EL (cell line): ENCODE measurements at places on chromosomes 5 and 9.

GRCh38 chr5:53879708-53880323, 319.4 kb downstream of the NDUFS4 start:
- no peak for DNase-seq

- no peak for DNase-seq
Measured at GRCh38 chr5:80417973-80418372, 10.1 kb downstream of the ZFYVE16 start.

DNA sequence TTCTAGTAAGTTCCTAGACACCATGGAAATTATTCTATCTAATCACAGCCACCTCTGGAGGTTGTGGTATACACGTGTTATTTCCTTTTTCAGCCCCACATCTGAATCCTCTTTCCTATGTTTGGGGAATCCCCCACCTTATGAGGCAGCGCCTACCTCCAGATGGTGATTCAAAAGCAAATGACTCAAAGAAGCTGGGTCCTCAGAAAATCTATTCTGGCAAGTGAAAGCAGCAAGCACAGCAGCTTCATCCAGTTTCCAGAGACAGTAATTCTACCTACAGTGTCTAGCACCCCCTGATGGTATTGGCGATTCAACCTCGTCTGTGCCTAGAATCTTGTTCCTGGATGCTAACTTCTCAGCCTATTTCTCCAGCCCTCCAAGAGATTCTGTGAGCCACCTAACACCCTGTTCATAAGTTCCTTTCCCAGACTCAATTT, 43.0 kb downstream of the STRBP start:
- peak; percentile 71 for DNase-seq

- no peak for DNase-seq
Measured at GRCh38 chr5:3107156-3107611, 355.7 kb upstream of the IRX2 start.

DNA sequence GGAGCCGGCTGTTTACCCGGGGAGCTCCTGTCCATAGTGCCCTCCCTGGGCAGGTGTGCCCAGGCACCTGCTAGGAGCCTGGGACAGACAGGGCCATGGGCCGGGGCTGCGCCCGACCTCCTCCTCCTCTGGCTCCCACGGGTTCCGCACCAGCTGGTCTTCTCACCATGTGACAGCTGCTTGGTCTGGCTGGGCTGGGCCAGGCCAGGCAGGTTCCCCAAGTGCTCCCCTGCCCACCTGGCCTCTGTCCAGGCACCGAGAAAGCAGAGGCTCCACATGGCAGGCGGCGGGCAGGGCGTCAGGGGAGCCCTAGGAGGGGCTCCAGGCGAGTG, 60.0 kb downstream of the OLFM1 start:
- DNase-seq, result no peak

DNA sequence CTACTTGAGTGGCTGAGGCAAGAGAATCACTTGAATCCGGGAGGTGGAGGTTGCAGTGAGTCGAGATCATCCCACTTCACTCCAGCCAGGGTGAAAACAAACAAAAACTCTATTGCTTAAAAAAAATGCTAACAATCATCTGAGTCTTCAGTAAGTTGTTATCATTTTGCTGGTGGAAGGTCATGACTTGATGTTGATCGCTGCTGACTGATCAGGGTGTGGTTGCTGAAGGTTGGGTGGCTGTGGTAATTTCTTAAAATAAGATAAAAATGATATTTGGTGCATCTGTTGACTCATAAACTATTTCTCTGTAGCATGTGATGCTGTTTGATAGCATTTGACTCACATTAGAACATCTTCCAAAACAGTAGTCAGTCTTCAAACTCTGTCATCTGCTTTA, 349.4 kb upstream of the PAPPA start:
- DNase-seq, result no peak
